ENCODE measurements at places on chromosomes 16 and 17.

- DNase-seq = no peak
These were observed 23.3 kb downstream of the UNK start for GRCh38 chr17:75807861-75808260.

DNA sequence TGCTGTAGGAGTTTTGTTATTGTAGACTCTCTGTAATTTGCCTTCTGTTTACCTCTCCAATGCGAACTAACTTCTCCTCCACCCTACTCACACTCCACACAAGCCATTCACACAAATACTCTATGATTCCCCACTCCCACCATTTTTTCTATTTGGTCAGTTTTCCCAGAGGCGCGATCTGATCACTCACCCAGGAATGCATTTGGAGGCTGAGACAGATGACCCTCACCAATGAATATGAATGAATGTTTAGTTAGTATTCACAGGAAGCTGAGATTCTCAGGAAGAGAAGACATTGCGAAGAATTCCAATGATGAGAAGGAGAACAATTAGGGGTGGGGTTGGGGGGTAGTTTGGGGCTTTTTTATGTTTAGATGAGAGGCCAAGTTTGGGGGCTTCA is 10.5 kb upstream of the ANKFN1 start:
- DNase-seq = no peak

DNA sequence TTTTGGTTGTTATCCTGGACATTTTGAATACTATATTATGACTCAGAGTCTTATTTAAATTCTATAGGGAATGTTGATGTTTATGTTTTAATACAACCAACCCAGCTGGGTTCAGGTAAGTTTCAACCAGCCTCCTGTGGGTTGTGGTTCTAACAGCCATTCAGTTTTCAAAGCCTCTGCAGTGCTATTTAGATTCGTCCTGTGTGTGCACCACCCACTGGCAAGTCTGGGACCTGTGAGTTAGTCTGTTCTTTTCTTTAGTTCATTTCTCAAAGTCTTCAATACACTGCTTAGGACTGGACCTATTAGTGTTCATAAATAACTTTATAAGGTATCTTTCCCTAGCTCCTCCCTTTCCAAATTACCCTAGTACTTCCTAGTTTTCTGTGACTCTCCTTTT is 170.6 kb downstream of the TMEM132E start:
- no peak for DNase-seq

DNA sequence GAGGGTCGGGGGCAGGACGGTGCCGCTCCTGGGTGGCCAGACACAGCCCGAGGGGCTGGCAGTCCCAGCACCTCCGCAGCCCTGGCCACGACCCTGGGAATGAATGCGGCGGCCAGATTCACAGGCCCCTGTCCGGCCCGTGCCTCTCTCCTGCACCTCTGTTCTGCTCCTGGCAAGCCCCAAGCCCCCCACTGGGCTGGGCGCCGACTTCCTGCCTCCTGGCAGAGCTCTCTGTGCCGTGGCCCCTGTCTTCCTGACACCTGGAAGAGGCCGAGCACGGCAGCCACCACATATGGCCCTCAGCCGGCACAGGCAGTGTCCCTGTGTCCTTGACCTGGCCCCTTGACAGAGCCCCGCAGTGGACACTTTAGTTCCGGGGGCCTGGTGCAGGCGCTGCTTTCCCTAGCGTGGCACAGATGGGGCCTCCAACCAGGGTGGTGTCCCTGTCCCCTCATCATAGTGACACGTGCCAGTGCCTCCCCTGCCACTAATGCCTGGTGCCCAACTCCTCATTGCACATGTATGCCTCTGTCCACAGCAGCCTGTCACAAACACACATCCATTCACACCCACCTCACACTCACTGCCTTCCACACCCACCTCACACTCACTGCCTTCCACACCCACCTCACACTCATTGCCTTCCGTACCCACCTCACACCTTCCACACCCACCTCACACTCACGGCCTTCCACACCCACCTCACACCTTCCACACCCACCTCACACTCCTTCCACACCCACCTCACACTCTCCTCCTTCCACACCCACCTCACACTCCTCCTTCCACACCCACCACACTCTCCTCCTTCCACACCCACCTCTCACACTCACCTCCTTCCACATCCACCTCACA is 110.6 kb upstream of the PLCG2 start:
- no peak for DNase-seq

- DNase-seq = no peak
These were observed 208.9 kb upstream of the WSCD1 start for GRCh38 chr17:5861246-5861645.

- no peak for DNase-seq
These were observed 15.6 kb downstream of the C16orf90 start for GRCh38 chr16:3479654-3480216.

- DNase-seq = no peak
These were observed 265.1 kb downstream of the WWOX start for GRCh38 chr16:78364556-78364880.

GRCh38 chr16:28324887-28325279 is 32.6 kb downstream of the SBK1 start:
- no peak for DNase-seq

DNA sequence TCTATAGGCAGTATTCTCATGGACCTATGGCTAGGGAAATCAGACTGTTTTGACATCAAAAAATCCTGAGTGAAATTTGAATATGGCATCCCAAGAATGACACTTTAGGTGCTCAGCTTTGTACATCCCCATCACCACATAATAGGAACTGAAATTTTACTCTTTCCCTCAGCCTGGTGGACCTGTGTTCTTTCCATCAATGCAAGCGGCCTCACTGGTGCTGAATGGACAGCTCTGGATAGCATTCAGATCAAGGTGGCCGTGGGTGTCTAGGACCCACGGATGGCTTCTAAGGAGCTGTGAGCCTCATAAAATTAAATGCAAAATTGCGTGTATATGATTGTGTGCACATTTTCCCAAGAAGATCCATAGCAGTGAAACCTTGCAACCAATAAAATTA is 152.6 kb downstream of the MAP2K6 start:
- DNase-seq = no peak

- no peak for DNase-seq
These were observed 76.6 kb upstream of the CORO6 start for GRCh38 chr17:29699283-29699682.

- DNase-seq = no peak
These were observed 350.6 kb upstream of the CCL2 start for GRCh38 chr17:33904476-33904875.

GRCh38 chr16:67108489-67108888 is 1.3 kb upstream of the PHAF1 start:
- DNase-seq = no peak

GRCh38 chr17:50890675-50891516 is 24.7 kb upstream of the TOB1 start:
- no peak for DNase-seq

DNA sequence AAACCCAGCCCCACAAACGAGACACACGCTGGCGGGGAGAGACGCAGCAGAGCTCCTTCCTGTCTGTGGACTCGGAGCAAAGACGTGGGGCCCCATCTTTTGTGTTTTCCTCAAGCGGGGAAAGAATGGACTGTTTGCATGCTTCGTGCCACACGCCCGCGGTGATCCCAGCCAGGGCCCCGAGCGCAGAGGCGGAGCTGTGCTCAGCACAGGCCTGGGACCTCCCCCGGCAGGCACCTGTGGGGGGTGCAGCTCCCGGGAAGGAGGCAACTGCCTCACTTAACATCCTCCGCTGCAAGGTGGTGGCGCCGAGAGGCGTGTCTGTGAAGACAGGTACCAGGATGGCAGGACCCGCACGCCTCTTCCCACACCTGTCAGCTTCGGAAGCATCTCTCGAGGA is 19.1 kb downstream of the TRARG1 start:
- DNase-seq = no peak

- DNase-seq = no peak
These were observed 6.2 kb upstream of the CYLD start for GRCh38 chr16:50735629-50736122.

- no peak for DNase-seq
These were observed 219.9 kb upstream of the CIBAR2 start for GRCh38 chr16:85332175-85332574.

- no peak for DNase-seq
These were observed 8.7 kb downstream of the FZD2 start for GRCh38 chr17:44565866-44566443.

GRCh38 chr16:1163567-1164055 is 10.7 kb downstream of the CACNA1H start:
- DNase-seq = no peak

DNA sequence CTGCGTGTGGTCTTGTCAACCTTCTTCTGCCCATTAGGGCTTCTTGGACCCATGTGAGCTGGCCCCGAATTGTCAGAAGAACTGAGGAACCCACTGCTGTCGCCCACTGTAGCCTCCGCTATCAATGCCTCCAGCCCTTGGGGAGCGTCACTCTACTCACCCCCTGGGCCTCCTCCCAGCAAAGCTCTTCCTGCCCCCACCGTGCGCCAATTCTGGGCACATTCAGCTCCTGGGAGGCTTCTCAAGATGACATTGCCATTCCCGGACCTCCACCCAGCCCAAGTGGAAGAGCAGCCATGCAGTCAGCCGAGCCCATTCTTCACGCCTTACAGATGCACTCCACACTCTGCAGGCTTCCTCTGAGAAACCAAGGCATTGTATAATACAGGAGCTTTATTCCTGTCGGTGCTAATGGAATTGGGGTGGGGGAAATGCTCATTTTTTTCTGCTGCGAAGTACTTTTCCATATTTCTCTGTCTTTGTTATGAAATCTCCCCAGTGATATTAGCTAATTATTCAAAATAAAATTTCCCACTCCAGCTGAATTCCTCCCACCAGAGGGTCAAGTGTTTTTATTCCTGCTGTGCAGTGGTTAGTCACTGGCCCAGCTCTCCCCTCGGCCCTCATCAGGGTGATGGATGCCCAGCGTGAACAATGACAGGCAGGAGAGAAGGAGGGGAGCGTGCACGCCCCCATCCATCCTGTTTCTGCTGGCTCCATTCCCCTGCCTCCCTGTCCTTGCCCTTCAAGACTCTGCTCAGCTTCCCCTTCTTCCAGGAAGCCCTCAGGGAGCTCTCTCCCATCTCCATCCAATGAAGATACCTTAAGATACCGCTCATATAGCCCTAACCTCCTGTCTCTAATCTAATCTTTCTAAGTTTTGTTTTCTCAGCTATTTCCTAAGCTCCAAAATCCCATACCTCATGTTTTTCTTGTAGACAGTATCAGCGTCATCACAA is 87.7 kb downstream of the C16orf95 start:
- DNase-seq = peak; percentile 63

GRCh38 chr16:70575376-70575775 is 51.8 kb downstream of the SF3B3 start:
- no peak for DNase-seq

- DNase-seq = no peak
These were observed 41.5 kb downstream of the C16orf82 start for GRCh38 chr16:27108051-27108770.

DNA sequence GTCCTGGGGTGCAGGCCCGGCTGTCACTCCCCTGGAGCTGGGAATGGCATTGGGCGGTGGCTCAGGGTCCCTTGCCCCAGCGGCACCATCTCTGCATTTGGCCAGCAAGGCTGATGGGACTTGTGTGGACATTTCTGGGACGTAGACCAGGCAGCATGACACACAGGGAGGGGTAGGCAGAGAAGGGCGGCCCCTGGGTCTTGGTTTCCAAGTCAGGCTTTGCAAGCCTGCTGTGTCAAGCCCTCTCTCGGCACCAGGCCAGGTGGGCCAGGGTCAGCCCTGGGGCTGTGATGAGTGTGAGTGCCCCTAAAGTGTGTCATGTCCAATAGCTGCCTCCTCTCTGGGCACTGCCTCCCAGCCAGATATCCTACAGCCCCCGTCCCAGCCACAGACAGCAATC is 335.2 kb downstream of the SEC14L1 start:
- DNase-seq = no peak

- DNase-seq = no peak
These were observed 16.4 kb upstream of the TMED6 start for GRCh38 chr16:69367980-69368379.

GRCh38 chr16:1518626-1519135 is 14.8 kb upstream of the TMEM204 start:
- no peak for DNase-seq

- no peak for DNase-seq
These were observed 39.5 kb downstream of the GPT2 start for GRCh38 chr16:46923513-46924295.

- DNase-seq = no peak
These were observed 4.4 kb downstream of the SMARCD2 start for GRCh38 chr17:63837962-63838600.
